ENCODE measurements at places on chromosomes 2 and 18.

DNA sequence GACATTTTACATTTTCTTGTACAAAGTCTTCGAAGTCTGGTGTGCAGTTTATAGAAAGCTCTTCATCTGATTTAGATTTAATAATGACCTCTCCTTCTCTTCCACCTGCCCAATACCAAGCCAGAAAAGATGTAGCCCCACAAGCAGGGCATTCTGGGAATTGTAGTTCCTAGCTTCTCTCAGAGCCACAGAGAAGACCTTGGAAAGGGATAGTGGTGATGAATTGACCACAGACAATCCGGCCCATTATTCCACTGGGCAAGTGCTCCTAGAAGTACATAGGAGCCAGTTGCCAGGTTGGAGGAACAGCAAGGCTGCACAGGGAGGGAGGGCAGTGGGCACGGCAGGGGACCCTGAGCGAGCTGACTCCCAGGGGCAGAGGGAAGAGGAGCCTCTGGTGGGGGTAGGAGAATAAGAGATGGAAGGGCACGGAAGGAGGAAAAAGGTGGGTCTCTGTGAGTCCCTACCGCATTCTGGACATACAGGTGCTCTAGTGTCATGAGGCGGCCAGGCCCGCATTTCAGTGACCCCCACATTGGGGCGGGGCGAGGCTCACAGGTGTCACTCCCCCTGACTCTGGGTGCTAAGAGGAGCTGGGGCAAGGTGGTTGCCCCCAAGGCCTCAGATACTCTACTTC lies 152.5 kb upstream of the HAAO start:
- no peak for DNase-seq

GRCh38 chr18:39648616-39649015 lies 2083.0 kb upstream of the CELF4 start:
- DNase-seq, result no peak

GRCh38 chr2:18474700-18475099 lies 85.8 kb downstream of the RDH14 start:
- no peak for DNase-seq

DNA sequence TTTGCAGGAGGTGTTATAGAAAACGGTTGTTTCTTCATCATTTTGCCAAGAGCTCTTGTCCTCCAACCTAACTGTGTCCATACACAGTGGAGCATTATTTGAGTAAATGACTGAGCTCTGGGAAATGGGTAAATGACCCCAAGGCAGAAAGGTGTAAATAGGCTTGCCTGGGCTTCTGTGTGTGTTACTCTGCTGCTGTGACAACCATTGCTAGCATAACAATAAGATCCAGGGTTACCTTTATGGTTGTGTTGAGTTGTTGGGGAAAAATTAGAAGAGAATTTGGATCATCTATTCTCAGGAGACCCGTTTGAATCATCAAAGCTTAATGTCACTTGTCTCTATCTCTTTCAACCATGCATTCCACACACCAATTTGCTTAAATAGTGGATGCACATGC lies 672.7 kb downstream of the DPP10 start:
- no peak for DNase-seq

GRCh38 chr2:225889452-225889851 lies 489.9 kb downstream of the NYAP2 start:
- no peak for DNase-seq

GRCh38 chr2:237165405-237166276 lies 80.0 kb downstream of the COPS8 start:
- DNase-seq, result no peak

GRCh38 chr2:144495227-144496091 lies 24.5 kb downstream of the ZEB2 start:
- no peak for DNase-seq

DNA sequence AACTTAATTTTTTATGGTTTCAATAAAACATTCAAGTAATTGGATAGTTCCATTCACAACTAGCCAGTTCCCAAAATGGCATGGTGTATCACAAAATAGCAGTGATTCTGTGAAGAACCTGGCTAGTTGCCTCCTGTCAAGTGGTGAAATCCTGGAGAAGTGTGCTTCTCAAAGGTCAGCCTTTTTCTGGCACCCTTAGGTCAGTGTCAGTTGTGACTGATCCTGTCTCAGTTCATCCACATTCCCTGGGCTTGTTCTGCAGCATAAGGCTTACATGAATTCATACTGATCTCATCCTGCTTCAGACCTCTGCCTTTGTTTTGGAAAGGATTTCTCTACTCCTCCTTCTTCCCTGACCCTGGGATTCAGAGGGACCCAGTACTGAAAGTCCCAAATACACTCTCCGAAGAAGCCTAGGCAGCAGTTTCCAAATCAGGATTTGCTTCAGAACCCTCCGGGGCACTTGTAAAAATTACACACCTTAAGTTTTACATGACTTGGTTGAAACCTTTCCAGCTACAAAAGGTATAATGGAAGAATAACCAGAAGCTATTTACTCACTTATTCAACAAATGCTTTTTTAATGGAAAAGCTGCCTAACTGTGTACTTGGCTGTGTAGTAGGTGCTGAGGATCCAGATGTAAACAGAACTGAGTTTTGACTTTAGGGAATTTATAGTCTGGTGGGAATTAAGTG lies 11.0 kb downstream of the MAP3K20 start:
- no peak for DNase-seq

GRCh38 chr2:222319586-222320435 lies 21.0 kb upstream of the PAX3 start:
- DNase-seq, result peak; percentile 28

DNA sequence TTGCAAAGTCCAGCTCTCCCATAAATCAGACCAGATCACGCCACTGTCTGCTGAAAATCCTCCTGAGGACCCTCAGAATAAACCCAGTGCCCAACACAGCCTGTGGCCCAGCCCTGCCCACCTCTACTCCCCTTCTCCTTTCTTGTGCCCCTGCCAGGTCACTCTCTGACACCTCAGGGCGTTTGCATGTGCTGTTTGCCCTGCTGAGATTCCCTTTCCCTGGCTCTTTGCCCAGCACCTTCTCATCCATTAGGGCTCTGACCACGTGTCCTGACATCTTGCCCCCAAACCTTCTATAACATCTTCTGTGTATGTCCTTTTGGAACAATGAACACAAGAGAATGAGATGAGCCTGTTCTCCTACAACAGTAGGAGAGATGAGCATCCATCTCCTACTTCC lies 18.5 kb upstream of the NMUR1 start:
- DNase-seq, result no peak

DNA sequence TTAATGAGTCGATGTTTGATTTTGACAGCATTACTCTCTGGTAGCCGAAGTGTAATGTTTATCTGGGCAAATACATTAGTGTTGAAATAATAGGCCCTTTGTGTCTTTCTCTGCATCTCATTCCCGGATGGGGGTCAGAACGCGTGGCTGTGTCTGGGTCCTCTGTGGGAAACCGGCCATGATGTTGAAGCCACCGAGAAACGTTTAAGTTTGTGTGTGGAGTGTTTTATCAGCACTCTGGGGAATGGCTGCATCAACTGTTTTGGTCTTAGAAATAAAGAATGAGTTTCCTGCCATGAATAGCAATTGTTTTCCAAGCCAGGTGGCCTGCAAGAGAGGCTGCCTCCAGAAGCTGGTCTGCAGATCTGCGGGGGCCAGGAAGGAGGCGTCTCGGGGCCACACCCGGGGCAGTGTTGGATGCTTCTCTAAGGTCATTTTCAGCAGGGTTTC lies 69.7 kb downstream of the RNF144A start:
- DNase-seq, result no peak

DNA sequence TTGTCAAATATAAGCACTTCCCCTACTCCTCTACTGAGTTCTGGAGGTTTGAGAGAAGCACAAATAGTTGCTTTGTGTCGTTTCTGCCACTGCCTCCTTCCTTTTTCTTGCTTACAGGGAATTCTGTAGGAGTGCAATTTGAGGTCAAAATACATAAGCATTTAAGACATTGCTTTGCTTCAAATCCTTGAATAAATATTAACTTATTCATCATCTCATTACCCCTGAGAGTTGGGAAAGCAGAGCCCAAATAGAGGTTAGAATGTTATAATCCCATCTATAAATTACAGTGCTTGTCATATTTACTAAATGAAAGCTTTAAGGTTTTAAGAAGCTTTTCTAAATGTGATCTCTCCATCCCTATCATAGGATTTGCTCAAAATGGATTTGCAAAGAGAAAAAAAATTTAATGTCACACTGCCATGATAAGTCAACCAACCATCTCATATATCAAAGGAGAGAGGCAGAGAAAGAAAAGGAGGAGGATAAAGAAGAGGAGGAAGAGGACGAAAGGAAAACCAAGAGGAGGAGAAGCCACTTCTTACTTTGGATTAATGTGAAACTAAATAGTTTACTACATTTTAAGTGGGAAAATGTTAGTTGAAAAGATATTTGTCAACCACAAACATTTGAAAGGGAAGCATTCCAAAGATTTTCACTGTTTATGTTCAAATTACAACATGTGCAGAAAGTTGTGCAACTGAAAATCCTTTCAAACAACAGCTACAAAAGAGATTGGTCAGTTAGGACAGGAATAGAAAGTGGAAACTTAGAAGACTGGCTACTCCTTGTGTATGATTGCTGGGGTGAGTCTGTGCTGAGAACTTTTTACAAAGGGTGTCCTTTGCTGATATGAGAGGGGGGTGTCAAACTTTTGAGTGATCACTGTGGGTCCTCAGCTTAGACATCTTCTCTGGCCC lies 277.3 kb upstream of the FN1 start:
- no peak for DNase-seq

- DNase-seq, result no peak
Observed at GRCh38 chr2:218125095-218125494, 733 bp upstream of the CXCR2 start.

GRCh38 chr2:205704127-205704741 lies 21.9 kb downstream of the NRP2 start:
- DNase-seq, result no peak

DNA sequence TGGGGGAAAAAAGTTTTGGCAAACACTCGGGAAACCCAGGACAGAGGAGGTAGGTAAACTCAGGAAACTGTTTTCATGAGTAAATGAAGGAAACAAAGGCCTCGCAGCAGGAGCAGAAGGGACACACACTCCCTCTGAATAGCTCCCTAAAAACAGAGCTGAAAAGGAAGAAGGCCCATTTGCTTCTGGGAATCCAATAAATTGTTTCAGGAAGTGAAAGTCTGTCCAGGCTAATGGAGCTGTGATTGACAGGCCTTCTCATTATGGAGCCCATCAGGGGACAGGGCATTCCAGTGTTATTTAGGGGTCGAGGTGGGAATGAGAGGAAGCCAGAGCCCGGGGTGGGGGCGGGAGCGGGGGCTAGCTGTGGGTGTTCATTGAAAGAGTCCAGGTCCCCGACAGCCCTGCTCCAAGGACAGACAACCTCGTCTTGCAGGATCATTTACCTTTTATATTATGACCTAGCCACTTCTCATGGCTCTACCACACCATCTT lies 81.2 kb downstream of the GBX2 start:
- no peak for DNase-seq

DNA sequence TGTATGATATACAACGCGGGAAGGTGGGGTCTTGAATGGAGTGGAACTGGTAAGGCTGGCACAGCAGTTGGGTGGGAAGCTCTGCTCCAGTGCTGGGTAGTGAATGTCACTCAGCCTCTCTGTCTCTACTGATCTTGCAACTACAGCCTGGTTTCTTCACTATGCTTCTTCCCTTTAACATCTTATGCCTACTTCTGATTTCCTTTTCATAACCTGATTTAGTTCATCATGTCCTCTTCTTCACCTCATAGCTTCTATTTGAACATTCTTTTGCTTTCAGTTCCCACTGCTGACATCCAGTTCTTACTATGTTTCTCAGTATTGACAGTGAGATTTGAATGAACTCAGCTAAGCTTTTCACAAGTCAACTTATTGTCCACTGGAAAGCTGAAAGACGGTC lies 286.2 kb downstream of the ARL6IP6 start:
- no peak for DNase-seq

- DNase-seq, result no peak
Observed at GRCh38 chr18:24988253-24988840, 363.6 kb downstream of the ZNF521 start.

GRCh38 chr18:64203295-64203694 lies 54.4 kb upstream of the LINC00305 start:
- DNase-seq, result no peak

- DNase-seq, result no peak
Observed at GRCh38 chr2:39160982-39161381, 40.1 kb upstream of the SOS1 start.

GRCh38 chr2:73063909-73064875 lies 7.3 kb downstream of the SFXN5 start:
- no peak for DNase-seq

GRCh38 chr18:63286926-63287325 lies 32.6 kb downstream of the BCL2 start:
- no peak for DNase-seq

GRCh38 chr2:16099326-16099725 lies 159.0 kb downstream of the MYCN start:
- no peak for DNase-seq

GRCh38 chr18:23992089-23992940 lies 22.2 kb upstream of the TTC39C start:
- peak; percentile 25 for DNase-seq

DNA sequence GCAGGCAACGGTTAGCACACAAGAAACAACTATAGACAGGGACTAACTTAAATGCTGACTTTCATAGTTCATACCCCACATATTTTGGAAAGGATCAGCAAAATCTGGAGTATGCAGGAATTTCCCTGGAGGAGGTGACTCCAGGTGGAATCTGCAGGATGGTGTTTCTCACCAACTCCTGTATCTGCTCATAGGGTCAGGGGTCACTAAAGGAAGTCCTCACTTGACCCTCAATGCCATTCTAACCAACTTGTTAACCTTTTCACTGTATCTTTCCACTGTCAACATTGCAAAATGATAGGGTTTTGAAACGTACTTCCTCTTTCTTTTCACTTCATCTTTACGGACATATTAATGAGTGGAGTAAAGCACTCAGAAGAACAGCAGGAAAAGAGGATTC lies 207.0 kb upstream of the CXCR4 start:
- DNase-seq, result no peak

- DNase-seq, result no peak
Observed at GRCh38 chr2:60512062-60512622, 41.3 kb downstream of the BCL11A start.

- DNase-seq, result no peak
Observed at GRCh38 chr18:2424420-2424819, 146.9 kb downstream of the METTL4 start.

DNA sequence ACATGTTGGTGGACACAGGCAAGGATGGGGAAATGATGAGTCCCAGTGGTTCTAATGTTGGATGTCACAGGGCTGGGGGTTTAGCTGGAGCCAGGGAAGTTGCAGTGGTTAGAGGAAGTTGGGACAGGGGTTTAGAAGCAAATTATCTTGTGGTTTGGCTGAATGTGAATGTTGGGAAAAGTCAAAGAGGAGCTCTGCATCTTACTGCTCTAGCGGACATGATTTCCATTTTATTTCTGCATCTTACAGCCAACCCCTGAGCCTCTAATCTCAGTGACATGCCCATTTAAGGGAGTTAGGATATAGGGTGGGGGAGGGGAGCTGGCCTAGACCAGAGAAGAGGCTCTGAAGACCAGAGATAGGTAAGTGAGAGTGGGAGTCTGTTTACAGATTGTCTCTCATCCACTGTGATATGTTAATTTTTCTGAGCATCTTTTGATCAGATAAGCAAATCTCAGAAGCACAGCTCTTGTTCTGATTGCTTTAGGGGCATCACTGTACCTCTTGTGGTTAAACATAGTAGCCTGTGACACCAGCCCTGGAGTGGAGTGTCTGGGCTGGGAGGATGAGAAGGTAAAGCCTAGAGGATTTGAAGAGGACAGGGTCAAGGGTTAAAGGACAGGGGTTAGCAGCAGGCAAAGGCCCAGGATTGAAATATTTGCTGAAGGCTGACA lies 43.6 kb downstream of the SETBP1 start:
- no peak for DNase-seq

Data from activated CD4-positive, alpha-beta T cell treated with anti-CD3 and anti-CD28 coated beads, Interleukin-2, amount 50 U/mL, for 4 hours (primary cell).